ENCODE measurements at places on chromosomes 4 and X. TPM values are rescaled to one million over a fixed set of nuclear protein-coding genes. Genes with fewer than 3 reads are reported as not detected.

- no peak for DNase-seq
Measured at GRCh38 chr4:94396984-94397383, 54.3 kb upstream of the HPGDS start.

DNA sequence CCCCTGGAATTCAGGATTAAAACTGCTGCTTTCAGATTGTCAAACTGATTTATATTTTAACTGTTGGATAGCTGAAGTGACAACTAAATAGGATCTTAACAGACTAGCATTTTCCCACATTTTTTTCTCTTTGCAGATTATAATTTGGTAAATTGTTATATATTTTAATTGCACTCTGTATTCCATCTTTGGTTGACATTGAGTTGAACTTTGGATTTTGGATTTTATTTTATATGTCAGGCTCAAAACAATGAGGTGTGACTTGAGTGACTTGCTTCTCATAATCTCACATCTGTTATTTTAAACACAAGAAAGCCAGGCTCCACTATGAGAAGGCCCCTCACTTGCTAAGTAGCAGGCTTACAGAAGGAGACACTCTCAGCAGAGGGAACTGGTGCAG lies 38.1 kb downstream of the NAA11 start:
- DNase-seq = no peak

- DNase-seq = no peak
Measured at GRCh38 chrX:129746557-129747470, 8.0 kb downstream of the XPNPEP2 start.

DNA sequence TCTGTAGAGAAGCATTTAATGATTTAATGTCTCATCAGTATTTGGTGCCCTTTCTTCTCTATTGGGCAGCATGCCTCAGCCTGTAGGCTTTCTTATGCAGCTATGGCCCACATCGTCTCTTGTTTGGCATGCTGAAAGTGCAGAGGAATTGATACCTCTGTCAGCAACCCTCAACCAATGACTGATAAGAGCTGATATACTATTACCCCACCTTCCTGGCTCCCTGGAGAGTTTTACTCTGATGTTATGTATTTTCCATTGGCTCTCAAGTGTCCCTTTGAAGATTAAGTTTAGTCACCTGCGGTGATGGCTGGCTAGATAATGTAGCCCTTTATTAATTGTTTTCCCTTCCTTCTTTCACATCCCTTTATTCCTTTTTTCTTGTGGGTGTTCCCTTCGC lies 41.2 kb upstream of the PDHA2 start:
- no peak for DNase-seq

- DNase-seq = no peak
Measured at GRCh38 chr4:71749008-71749594, 34.8 kb downstream of the GC start.

GRCh38 chr4:16226816-16227461 lies 668 bp upstream of the TAPT1 start:
- DNase-seq = no peak

DNA sequence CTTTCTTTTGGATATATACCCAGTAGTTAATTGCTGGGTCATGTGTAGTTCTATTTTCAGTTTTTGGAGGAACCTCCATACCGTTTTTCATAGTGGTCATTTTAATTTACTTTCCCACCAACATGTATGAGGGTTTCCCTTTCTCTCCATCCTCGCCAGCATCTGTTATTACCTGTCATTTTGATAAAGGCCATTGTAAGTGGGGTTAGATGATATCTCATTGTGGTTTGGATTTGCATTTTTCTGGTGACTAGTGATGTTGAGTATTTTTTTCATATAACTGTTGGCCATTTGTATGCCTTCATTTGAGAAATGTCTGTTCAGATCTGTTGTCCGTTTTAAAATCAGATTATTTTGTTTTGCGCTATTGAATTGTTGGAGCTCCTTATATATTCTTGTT lies 28.8 kb upstream of the CXCL2 start:
- no peak for DNase-seq

DNA sequence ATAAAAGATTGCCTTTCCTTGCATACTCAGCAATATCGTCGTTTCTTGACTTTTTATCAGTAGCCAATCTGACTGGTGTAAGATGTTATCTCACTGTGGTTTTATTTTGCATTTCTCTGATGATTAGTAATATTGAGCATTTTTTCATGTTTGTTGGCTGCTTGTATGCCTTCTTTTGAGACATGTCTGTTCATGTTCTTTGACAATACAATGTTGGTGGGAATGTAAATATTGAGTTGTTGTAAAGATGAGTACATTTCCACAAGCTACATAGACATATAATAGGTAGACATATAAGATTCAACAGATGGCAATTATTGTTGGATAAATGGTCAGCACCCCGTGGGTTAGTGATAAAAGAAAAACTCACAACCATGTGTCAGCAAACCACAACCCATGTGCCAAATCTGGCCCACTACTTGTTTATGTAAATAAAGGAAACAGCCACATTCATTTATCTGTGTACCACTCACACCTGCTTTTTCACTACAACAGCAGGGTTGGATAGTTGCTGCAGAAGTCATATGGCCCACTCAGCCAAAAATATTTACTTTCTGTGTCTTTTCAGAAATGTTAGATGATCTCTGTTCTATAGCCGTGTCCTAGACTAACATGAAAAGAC lies 153.1 kb upstream of the VCX start:
- no peak for DNase-seq

DNA sequence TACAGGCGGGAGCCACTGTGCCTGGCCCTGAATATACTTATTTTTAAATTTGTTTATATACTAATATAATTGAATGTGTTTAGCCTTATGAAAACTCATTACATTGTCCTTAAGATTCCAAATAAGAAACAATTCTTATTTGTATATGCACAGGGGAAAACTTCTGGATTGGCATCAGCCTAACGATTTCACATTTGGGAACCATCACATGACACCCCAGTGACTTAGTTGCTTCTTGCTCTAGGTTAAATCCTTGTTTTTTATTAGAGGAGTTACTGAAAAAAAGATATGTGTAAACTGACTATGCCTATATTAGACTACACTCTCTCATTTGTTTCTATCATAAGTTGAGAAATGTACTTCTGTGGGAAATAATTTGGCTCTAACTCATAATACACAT lies 520.2 kb downstream of the SPRY1 start:
- no peak for DNase-seq

- no peak for DNase-seq
Measured at GRCh38 chr4:2494992-2495391, 26.1 kb downstream of the RNF4 start.

DNA sequence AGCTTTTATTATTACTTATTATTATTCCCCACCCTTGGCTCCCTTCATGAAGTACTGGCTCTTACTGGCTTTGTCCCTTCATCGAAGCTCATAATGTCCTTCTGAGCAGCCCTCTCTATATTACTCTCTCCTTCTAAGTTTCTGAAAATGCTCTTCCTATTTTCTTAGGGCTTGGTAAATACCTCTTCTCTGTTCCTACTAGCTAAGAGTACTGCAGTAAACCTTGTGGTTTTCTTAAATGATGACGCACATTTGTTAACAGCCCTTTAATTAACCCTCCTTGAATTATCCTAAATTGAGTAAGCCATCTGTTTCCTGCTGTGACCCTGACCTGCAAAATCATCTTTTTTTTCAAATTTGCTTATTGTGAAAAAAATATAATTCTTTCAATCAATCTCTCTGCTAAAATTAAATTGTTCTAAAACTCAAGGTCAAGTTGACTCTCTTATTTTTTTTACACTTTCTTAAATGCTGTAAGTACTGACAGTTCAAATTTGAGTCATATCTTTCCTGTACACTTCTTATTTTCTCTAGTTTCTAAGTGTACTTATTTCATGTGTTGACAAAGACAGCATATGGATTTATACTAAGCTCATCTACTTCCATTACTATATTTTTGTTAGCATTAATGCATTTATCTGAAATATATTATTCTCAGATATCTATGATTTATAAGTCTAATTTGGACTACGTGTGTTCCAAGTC lies 148.9 kb downstream of the ADAM29 start:
- no peak for DNase-seq

GRCh38 chr4:82785611-82786400 lies 12.8 kb downstream of the SCD5 start:
- no peak for DNase-seq

GRCh38 chrX:31166832-31167231 lies 95.0 kb upstream of the FTHL17 start:
- DNase-seq = no peak

- DNase-seq = no peak
Measured at GRCh38 chr4:40484346-40485090, 145.1 kb downstream of the RBM47 start.

DNA sequence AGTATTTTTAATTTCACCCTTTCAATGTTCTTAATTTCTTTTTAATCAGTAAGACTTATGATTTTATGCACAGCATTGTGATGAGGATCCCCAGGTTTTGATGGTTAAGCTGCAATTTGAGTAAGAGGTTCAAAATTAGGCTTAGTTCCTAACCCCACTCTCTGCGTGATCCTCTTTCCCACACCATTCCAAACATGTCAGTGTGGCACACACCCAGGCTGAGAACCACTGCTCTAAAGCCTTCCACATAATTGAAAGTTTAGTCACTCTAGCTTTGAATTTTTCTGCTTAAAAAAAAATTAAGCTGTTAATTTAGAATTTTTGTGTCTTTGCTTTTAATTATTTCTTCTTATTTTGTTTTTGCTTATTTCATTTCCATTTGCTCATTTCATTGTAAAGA lies 68.8 kb upstream of the SLC7A11 start:
- no peak for DNase-seq

TMPRSS11A gene
- total RNA-seq = 36.6 TPM

DYNLT3 gene
- total RNA-seq = 52.2 TPM

APELA gene
- not detected for total RNA-seq

RAI2 gene
- total RNA-seq = 0.38 TPM

FAT1 gene
- 21.0 TPM for total RNA-seq

Data from esophagus squamous epithelium (tissue), 5 donors.